Epithelial cell of prostate (primary cell): ENCODE measurements at places on chromosomes 3 and 15.
A peak's percentile ranks its signal among the peaks of the same experiment; 100 is the strongest.

GRCh38 chr3:44762170-44762677, 630 bp downstream of the KIF15 start:
- DNase-seq, result no peak

- no peak for DNase-seq
Measured at GRCh38 chr3:48656841-48657281, 5.8 kb downstream of the CELSR3 start.

DNA sequence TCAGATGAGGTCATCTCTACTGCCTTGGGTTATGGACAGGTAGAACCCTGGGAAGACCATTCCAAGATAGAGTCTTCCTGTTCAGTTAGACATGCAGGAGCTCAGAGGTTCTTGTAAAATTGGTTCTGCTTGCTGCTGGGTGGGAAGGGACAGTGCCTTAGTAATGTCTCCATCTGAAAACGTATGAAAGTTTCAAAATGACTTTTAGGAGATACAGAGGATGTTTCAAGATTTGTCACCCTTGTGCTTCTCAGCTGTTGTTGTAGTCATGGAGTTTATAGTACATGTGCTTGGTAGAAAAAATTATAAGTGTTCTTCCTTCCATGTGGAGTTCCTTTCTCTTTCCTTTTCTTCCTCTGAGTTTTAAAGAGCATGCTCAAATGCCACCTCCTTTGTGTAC, 885.2 kb upstream of the CFAP20DC start:
- no peak for DNase-seq

DNA sequence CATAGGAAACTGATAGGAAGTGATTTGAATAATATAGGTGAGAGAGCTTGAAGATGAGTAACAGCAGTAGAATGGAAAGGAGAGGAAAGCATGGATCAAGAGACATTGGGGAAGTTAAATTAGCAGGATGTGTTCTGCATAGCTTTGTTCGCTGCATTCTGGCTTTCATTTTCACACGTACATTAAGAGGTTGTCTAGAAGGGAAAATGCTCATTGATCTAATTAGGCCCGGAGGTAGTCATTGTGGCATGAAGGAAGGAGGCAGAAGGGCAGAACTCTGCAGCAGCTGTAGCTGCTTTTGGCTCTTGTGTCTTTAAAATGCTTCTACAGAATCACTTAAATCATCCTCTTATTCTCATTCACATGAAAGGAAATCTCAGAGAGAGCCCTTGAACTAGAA, 40.3 kb downstream of the KCNAB1 start:
- no peak for DNase-seq

DNA sequence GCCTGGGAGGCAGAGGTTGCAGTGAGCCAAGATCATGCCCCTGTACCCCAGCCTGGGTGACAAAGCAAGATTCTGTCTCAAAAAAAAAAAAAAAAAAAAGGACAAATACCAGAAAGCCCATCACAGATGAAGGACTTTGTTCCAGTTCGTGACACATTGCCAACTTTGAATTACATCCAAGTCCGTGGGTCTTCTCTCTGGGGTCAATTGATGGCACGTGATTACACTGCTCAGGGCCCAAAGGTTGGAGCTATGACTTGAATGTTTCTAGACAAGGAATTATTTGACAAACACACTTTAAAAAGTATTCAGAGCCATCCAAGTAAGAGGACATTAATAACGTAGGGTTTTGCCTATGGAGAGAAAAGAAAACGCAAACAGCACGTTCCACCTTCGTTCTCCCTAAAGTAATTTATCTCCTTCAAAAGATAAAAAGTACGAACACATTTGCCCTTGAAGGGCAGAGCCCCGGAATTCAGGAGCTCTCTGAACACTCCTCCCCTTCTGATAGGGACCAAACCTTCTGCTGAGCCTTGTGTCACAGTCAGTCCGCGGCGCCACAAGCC, 31.3 kb upstream of the ST3GAL6 start:
- DNase-seq, result no peak

DNA sequence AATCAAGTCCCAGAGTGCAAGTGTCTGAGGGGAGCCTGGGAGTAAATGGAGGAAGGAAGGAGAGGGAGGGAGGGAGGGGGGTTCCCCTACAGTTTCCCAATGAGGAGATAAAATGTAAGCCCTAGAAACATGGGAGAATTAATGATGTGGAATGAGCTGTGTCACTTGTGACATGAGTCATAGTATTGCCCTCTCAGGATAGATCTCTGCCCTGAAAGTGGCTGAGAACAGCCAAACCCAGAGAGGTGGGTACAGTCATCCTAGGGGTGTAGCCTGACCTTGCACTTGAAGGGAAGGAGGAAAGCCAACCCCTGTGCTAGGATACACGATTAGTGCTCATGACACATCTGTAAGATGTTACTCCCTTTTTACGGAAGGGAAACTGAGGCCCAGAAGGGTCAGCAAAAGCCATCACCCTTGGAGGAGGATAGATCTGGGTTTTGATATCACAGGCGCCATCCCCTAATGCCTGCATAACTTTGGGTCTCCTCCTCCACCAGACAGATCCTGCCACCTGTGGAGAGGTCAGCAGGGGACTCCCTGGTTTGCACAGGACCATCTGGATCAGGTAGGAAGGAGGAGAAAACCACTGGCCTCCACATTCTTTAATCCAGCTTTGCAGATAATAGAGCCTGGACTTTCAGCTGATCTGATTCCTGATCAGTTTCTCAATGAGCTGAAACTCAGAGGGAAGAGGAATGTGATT, 23.1 kb upstream of the USP3 start:
- DNase-seq, result peak; percentile 66

DNA sequence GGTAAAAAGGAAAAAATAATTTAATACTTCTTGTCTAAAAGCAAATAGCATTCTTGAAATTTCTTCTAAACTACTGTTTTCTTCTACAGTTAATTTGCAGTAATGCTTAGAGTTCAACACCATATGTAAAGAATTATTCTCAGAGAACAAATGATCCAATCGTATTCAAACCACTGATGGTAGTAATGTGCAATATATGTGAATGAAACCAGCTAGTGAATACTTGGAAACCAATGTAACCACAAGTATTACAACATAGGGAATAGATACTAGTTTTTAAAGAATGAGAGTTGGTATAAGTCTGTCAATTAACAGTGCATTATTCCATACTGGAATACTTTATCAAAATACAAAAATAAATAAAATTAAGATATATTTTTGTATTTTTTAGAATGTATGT, 850.0 kb downstream of the DIPK2A start:
- DNase-seq, result no peak

GRCh38 chr15:64351265-64351664, 4.7 kb downstream of the CSNK1G1 start:
- no peak for DNase-seq

DNA sequence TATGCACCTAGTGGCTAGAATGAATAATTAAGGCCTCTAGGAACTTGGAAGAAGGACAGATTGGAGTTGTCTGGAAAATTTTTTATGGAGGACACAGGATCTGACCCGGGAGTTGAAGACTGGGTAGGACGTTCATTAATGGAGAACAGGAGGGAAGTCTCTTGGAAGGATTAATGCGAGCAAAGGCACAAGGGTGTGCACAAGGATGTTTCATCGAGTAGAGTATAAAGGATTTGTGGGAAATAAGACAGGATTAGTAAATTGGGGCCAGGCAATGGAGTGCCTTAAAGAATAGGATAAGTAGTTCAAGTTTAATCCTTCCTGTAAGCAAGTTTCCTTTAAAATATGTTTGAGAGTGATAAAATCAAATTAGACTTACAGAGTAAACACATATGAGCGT, 14.6 kb downstream of the LMOD3 start:
- DNase-seq, result no peak

GRCh38 chr3:46860017-46860809, 3.0 kb downstream of the MYL3 start:
- no peak for DNase-seq

DNA sequence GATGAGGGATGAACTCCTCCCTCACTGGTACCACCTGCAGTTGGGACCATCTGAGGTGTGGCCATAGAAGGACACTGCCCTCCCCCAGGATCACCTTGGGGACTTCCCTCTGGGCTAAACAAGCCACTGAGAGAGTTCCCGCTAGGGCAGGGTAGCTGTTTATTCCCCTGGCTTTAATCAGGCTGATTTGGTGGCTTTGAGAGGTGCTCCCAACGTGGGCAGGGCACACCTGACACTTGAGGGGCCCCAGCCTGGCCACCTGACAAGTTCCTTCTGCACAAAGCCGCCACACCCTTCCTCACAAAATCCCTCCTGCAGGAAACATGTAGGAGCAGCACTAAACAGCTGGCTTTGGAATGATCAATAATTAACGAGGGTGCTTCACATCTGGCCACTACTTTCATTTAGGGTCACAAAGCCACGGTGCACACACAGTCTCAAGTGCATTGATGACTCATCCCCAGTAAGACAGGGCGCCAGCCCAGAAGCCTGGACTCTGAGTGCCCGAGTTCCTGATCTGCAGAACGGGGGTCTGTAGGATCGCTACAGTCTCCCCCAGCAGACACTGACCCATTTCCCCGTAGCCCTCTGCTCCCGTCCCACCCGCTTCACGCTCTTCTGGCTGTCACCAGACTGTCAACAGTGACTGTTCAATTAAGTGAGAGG, 75.1 kb downstream of the ATP10A start:
- DNase-seq, result no peak

GRCh38 chr15:74497584-74497983, 36.6 kb upstream of the UBL7 start:
- peak; percentile 69 for DNase-seq

- DNase-seq, result no peak
Measured at GRCh38 chr3:167330993-167331785, 48.9 kb downstream of the ZBBX start.

- DNase-seq, result no peak
Measured at GRCh38 chr15:96766366-96766765, 435.9 kb downstream of the NR2F2 start.

GRCh38 chr15:94212291-94212690, 19.1 kb upstream of the MCTP2 start:
- no peak for DNase-seq

DNA sequence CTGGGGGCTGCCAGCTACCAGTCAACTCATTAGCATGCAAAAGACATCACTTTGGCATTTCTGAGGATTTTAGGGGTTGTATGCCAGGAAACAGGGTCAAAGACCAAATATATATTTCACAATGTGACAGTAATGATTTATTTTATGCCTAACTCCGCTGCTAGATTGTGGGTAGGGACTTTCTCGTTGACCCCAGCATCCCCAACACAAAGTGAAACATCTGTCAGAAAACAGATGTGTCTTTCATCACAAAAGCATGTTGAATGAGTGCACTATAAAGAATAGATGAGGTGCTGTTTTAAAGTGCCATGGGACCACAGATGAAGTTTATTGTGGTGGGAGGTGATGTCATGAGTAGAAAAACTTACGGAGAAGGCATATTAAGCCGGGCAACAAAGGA, 59.7 kb downstream of the ITPR1 start:
- DNase-seq, result no peak

DNA sequence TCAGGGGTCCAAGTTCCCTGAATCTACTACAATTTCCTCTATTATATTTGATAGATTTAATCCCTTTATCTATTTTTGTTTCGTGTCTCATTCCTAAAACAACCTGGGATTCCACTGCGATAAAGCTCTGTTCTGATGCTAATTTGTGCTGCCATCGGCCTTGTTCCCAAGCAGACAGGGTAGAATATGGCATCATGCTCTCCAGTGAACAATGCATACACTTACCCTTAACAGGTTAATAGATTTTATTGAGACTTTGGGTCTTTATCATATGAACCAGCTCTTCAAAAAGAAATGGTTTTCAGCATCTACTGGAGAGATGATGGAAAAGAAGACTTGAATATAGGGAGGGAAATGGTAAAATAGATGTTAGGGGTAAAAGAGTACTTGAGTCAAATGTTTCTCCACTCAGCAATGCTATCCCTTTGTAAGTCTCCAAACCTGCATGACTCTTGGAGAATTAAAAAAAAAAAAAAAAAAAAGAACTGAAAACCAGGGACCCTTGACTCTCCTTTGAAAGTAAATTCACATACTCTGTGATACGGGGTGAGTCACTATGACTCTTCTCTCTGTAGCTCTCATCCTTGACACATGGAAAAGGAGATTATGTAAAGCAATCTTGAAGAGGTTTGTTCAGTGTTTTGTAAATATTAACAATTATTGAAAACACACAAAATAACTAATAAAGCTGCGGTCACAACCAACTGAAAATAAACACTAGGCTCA, 268.8 kb downstream of the ZBTB20 start:
- no peak for DNase-seq

GRCh38 chr3:141402476-141403171, 34.3 kb downstream of the ZBTB38 start:
- DNase-seq, result no peak

DNA sequence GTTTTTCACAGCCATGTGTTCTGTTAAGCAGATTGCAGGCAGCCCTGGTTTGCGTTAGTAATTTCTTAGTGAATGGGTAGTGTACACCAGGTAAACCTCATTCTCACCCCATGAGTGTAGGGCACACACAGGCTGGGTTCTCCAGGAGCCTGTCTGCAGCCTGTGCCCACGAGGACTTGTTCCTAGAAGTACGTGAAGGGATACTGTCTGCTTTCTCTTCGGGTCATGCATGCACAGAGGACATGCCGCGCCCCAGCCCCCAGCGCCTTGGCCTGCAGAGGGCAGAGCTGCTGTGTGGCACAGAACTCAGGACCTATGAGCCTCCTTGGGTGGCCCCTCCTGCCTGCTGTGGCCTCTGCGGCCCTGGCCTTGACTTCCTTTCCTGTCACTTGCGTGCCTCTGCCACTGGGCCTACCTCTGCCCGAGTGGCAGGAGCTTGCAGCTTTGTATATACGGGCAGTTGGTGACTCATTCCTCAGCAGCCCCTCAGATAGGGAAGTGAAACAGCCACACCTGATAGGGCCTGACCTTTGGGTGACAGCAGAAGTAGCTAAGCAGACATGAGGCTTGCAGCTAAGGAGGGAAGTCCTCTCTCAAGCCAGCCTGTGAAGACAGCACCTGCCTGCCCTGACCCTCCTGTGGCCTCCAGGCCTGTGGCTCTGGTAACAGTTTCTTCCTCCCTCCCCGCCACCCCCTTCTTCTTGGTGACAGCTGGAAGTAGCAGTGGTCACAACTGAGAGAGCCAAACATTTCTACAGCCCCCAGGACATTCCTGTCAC, 19.5 kb downstream of the PPCDC start:
- no peak for DNase-seq

DNA sequence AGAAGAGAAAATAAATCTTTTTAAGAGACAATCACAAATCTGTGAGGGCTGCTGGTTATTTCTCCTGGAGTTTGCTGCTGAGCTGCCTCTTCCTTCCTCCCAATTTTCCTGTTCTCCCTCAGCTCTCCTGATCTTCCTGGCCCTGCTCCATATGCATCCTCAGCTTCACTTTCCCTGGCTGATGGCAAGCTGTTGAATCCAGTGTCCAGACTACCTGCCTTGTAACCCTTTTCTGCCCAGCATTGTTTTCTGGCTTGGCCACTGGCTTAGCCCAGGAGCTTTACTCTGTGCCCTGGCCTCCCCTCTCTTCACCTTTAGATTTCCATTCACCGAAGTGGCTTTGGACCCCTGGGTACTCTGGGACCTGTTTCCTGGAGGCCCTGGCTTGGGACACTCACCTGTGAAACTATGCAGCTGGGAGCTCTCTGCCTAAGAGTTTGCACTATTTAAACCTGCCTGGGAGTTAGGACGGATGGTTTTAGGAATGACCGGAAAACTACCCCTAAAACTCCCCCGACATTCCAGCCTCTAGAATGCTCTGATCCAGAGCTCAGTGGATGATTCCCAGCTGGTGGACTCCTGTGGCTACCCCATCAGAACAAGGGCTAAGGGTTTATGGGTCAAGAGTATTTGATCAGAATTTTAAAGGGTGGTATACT, 90.0 kb downstream of the RBPMS2 start:
- no peak for DNase-seq
